ENCODE measurements at places on chromosomes 1 and 21.

DNA sequence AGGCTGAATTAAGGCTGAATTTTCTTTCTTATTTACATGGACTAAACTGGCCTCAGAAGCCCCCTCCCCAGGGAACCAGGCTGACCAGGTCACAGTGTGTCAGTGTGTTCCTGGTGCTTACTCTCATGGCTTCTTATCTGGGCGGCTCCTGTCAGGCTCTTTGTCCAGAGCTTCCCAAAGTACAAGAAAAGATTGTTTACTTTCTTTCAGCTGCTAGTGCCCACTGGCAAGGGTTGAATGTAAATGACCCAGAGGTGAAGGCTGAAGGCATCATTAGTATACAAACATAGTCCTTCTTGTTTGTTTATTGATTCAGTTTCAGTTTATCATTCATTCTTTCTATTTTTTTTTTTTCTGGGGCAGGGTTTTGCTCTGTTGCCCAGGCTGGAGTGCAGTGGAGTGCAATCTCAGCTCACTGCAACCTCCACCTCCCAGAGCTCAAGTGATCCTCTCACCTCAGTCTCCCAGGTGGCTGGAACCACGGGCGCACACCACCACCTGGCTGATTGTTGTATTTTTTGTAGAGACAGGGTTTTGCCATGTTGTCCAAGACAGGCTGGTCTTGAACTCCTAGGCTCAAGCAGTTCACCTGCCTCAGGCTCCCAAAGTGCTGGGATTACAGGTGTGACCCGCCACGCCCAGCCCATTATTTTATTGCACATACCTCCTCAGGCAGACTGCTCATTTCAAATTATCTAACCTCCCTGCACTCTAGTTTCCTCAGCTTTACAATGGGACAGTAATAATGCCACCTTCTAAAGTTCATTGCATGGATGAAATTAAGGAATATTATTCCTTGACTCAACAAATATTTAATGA lies 9.8 kb upstream of the KDM4A start:
- DNase-seq = no peak

DNA sequence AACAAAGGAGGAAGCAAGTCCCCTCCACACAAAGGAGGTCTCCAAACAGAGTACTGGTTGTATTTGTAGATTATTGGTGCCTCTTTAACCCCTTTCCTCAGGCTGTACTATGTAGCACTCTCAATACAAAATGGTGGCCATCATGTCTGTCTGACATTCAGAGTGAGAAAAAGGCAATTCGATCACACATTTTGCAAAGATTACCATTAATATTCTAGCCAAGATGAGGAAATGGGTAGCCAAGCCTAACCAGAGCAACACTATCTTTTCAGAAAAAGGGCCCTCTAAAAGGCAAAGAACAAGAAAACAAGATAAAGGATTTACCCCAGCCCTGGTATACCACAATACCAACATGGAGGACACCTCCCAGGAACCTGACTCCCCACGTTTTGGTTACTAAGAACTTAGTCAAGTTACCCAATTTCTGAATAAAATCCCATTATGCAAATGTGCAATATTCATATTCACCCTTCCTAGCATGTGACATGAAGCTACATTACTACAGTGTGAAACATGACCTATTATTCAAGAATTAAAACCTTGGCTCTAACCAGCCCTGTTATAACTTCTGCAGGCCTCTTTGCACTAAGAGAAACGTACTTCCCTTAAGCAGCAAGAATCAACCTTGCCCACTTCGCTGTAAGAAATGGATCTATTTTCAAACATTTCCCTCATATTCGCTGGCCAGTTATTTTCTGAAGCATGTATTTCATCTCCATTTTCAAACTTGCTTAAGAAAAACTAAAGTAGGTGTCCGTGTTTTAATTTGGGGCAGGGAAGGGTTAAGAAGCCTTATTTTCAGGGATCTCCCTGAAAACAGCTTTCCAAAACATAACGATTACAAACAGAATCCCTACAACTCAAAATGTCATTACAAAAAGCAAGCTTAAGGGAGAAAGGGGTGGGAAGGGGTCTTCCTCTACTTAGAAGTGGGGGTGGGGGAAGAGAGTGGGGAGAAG lies 2.1 kb downstream of the KDM5B start:
- DNase-seq = no peak

- DNase-seq = no peak
These were observed 50.8 kb downstream of the NUF2 start for GRCh38 chr1:163372576-163372975.

DNA sequence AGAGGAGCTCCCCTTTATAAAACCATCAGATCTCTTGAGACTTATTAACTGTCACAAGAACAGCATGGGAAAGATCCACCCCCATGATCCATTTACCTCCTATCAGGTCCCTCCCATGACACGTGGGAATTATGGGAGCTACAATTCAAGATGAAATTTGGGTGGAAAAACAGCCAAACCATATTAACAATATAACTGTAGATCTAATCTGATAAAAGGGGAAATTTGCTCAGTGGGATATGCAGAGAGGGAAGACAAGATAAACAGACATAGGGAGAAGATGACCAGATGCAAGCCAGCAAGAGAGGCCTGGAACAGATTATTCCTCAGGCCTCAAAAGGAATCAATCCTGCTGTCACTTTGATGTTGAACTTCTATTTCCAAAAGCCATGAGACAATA lies 841.5 kb downstream of the LRRIQ3 start:
- no peak for DNase-seq

All from uterus (tissue), 4 donors.